ENCODE measurements at places on chromosomes 5 and 9.

GRCh38 chr9:93058355-93059010, at the start of gene SUSD3:
SUSD3 (plus strand) TSS chr9:93058701; CDS start chr9:93058743, 42 bp downstream.
- DNase-seq = peak; percentile 54

GRCh38 chr9:3525096-3525835, 535 bp downstream of the RFX3 start:
- DNase-seq = no peak

GRCh38 chr9:105712773-105713172, 18.4 kb downstream of the TMEM38B start:
- no peak for DNase-seq

- DNase-seq = no peak
These were observed 4.1 kb downstream of the HBEGF start for GRCh38 chr5:140342287-140342686.

DNA sequence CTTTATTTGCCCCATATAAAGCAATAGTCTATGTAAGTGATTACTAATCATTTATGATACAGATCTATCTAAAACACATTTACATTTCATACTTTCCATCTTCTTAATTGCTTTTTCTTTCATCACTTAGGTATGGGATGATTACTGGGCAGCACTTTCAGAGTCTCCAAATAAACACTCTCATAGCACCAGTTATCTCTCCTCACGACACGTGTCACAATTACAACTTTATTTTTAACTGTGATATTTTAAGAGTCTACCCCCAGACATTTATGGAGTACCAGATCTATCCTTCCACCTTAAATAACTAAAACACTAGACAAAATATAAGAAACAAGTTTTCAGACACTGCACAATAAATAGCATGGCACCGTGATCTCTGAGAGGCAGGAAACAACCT, 32.9 kb downstream of the HOMER1 start:
- DNase-seq = no peak

- no peak for DNase-seq
These were observed 812.2 kb downstream of the DTWD2 start for GRCh38 chr5:118176146-118176545.

GRCh38 chr5:54764102-54765090, 221.0 kb downstream of the ESM1 start:
- no peak for DNase-seq

DNA sequence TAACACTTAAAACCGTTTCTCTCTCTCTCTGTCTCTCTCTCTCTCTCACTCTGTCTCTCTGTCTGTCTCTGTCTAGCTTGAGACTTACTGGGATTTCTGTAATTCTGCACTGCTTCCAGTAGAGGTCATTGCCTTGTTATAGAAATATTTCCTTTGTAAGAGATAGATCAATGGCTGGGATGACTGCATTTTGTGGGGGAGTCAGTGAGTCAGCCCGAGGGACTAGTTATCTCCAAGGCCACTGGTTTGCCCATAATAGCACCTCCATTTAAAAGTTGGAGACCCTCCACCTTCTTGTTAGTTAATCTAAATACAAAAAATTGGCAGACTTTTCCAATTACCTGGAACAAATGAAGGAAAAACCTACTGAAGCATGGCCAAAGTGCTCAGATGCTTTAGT, 547.2 kb downstream of the LRRC70 start:
- no peak for DNase-seq

- DNase-seq = no peak
These were observed 658.4 kb downstream of the TLR4 start for GRCh38 chr9:118362596-118362995.

GRCh38 chr5:141637123-141637766, 448 bp downstream of the RELL2 start:
- DNase-seq = peak; percentile 51

DNA sequence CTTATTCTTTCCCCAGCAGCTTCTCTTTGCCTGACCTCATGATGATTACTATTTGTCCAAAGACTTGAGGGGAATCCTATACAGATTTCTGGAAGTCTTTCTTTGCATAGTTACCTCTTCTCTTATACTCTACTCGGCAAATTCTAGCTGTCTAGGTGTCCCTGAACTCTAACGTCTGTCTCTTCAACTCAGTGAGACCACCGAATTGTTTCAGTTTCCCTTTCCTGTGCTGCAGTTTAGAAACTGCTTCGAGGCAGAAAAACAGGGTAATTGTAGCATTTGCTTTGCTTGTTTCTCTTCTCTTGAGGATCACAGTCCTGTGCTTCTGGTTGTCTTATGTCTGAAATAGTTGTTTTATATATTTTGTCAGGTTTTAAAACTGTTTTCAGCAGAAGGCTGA, 14.8 kb downstream of the LVRN start:
- no peak for DNase-seq

DNA sequence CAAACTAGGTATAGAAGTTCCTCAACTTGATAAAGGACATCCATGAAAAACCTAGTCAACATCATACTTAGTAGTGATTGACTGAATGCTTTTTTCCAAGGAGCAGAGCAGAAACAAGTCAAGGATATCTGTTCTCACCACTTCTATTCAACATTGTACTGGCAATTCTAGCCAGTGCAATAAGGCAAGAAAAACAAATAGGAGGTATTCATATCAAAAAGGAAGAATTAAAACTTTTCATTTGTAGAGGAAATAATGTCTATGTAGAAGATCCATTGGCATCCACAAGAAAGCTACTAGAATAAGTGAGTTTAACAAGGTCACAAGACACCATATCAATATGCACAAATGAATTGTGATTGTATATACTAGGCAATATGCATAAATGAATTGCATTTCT, 28.2 kb upstream of the ORM1 start:
- DNase-seq = no peak

- no peak for DNase-seq
These were observed 178.7 kb downstream of the PPP2R2B start for GRCh38 chr5:146699664-146700418.

DNA sequence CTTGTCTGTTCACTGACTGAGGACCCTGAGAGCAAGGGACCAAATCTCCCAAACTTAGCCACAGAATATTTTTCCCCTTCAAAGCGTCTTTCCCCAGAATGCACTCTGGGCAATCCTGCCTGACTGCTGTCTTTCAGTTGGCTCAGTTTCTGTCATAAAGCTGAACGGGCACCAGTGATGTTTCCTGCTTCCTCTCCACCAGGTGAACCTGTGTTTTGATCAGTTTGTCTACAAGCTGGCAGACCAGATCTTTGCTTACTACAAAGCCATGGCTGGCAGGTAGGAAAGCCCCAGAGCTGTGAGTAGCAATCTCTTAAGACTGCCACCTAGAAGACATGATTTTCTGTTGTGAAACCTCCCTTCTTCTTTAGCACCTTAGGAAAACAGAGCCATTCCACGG, 61.8 kb downstream of the CYFIP2 start:
- no peak for DNase-seq

- DNase-seq = no peak
These were observed 152.8 kb upstream of the DAP start for GRCh38 chr5:10913841-10914240.

DNA sequence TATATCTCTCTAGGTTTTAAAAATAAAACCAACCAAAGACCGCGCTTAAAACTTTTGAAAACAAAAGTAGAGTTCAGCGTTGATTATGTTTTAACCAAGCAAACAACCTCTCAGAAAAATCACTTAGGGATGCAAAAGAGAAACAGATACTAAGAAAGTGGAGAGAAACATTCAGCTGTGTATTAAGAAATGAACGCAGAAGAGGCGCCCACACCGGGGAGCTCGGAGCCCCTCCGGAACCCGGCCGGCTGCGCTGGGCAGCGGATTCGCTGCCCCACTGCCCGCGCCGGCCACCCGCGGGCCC, 1.4 kb downstream of the PITX1 start:
- no peak for DNase-seq

DNA sequence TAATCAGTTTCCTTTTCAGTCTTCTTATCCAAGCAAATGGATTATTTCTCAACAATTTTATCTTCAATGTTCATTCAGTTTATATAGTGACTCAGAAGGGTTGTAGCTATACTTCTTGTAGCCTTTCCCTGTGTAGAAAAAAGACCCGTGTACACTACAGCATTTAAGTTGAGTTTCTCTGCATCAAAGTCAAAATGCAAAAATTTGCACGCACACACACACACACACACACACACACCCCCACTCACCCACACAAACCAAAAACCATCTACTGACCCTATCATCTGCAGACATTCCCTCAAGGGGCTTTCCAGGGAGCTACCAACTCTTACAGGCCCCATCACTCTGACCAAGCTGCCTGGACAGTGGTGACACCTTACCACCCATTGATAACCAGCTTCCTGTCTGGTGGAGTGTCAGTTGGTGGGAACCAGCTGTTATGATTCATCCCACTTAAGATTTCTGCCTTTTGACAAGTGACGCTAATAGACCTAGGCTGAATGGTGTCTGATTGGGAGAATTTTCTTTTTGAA, 12.2 kb upstream of the ELL2 start:
- no peak for DNase-seq

GRCh38 chr5:135835766-135836165, 1.3 kb downstream of the SLC25A48 start:
- no peak for DNase-seq

DNA sequence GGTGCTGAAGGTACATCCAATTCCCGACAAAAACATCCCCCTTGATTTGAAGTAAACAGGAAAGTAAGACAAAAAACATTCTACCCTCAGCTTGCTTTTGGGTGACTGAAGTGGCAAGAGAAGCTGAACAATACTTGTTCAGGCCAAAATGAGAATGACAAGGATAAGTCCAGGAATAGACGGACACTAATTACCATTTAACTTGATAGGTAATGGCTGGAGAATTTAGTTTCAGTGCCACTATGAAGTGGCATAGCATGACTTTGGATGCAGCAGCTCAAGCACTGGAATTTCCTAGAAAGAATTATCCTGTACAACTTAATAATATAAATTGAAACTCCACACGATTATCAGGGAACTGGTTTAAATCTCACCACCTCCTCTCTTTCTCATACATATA, 49.7 kb downstream of the HOMER1 start:
- no peak for DNase-seq

- DNase-seq = no peak
These were observed 164.9 kb upstream of the PAPPA start for GRCh38 chr9:115988701-115989100.

DNA sequence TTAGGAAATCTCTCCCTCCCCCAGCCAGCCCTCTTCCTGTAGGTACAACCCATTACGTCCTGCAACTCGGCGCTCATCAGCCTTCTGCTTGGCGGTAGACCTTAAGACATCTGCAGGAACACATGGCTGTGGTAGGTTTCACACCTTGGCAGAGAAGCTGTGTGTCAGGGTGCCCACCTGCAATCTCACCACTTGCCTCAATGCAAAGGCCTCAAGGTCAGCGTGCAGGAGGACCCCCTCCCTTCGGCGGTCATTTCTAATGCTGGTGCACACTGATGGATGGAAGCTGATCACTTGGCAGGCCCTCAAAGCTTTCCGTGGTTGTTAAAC, 67.3 kb downstream of the CRB2 start:
- DNase-seq = no peak

GRCh38 chr5:127695346-127695745, 7.8 kb upstream of the CCDC192 start:
- no peak for DNase-seq

- no peak for DNase-seq
These were observed 69.1 kb upstream of the MAN2A1 start for GRCh38 chr5:109620651-109621050.

- peak; percentile 74 for DNase-seq
These were observed 684 bp downstream of the DNAJA1 start for GRCh38 chr9:33025572-33026342.

DNA sequence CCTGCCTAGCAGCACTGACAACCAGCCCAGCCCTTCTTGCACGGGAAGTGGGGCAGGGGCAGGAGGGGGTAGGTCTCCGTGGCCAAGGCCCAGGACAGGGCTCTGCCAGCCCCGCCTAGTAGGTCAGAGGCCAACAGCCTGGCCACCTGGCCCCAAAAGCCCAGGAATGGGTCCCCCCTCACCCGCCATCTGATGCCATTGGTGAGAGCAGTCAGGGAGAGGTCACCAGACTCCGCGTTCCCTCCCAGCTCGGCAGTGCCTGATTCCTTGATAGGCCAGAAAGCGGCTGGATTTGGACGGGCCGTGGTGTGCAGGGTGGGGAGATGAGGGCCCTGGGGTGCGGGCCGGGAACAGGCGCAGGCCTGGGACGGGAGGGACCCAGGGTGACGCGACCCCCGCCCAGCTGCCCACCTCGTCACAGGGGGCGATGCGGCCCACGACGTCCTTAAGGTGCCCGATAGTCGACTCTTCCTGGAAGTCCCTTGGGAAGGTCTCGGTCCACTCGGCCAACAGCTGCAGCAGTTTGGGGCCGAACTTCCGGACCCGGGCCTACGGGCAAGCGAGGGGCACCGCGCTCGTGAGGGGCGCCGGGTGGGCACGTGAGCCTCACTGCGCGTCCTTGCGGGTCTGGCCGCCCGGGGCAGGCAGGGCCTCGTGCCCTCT, 64.5 kb upstream of the RNF130 start:
- no peak for DNase-seq

GRCh38 chr5:5304361-5305020, 118.0 kb upstream of the ICE1 start:
- DNase-seq = no peak

DNA sequence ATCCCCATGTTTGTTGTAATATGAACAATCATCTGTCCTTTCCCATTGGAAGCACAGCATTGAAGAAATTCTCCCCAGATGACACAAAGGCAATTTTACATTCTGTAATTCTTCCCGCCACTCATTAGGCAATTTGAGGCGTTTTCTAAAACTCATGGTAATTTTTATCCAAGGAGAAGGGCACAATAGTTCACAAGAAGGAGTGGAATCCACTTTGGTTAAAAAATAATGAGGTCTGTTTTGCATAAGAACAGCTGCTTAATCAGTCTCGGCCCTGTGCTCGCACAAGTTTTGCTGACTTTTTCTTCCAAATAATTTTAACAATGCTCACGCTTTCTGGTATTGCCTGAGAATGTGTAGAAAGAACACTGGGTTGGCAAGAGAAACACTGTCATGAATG, 94.0 kb downstream of the CAVIN4 start:
- no peak for DNase-seq

GRCh38 chr5:170275376-170275994, 22.1 kb downstream of the LCP2 start:
- no peak for DNase-seq

DNA sequence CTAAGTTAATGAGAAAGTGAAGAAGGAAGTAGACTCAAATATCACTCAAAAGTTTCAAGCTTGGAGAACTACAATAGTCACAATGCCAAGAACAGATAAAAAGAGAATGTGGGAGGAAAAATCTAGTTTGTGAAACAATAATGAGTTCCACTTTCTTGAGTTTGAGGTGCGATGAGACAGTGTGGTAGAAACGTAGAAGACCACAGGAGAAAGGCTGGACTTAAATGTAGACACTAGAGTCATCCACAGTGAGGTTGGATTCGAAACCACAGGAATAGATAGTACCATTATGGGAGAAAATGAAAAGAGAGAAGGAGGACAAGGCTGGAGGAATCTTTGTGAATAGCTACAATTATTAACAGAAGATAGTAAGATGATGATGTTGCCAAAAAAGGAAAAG, 141.1 kb upstream of the LRRTM2 start:
- no peak for DNase-seq

GRCh38 chr9:129850821-129851550, 15.7 kb downstream of the USP20 start:
- DNase-seq = no peak

GRCh38 chr5:83701886-83702285, 18.8 kb downstream of the HAPLN1 start:
- no peak for DNase-seq

- no peak for DNase-seq
These were observed 53.0 kb downstream of the GADD45G start for GRCh38 chr9:89657765-89658164.
